ENCODE measurements at places on chromosomes 1 and 21.
A peak's percentile ranks its signal among the peaks of the same experiment; 100 is the strongest.

GRCh38 chr1:171902527-171902926 lies 61.2 kb downstream of the DNM3 start:
- no peak overlapping the region for H3K27ac ChIP-seq
- peaks cover 2% of the 10 kb centered on the region for H3K4me1 ChIP-seq
- peaks cover 24% of the 10 kb centered on the region for H3K27me3 ChIP-seq
- no peaks in the 10 kb centered on the region for H3K36me3 ChIP-seq

GRCh38 chr1:180234369-180235076 lies 4.5 kb downstream of the LHX4 start:
- no peak overlapping the region for H3K27ac ChIP-seq
- H3K4me1 ChIP-seq: peaks cover 13% of the 10 kb centered on the region

DNA sequence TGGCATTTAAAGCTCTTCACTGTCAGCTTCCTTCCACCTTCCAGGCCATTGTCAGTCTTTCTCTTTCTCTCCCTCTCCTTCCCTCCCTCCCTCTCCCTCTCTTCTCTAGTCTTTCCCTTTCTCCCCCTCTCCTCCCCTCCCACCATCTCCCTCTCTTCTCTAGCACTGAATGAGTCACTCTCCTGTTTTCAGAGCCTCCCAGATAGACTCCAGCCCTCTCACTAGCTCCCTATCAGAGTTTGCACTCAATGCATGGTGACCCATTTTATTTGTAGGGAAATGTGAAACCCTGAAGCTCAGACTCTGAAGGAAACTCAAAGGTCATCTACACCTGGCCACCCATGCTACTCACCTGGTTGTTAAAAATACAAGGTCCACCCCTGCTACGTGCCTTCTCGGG lies 4.4 kb upstream of the MATN1 start:
- DNase-seq: no peak
- H3K27ac ChIP-seq: no peak overlapping the region
- H3K4me3 ChIP-seq: no peak overlapping the region
- H3K36me3 ChIP-seq: no peaks in the 10 kb centered on the region

GRCh38 chr1:245412306-245412705 lies 257.5 kb downstream of the KIF26B start:
- H3K27ac ChIP-seq: no peak overlapping the region
- no peaks in the 10 kb centered on the region for H3K36me3 ChIP-seq
- no peak overlapping the region for H3K4me3 ChIP-seq

DNA sequence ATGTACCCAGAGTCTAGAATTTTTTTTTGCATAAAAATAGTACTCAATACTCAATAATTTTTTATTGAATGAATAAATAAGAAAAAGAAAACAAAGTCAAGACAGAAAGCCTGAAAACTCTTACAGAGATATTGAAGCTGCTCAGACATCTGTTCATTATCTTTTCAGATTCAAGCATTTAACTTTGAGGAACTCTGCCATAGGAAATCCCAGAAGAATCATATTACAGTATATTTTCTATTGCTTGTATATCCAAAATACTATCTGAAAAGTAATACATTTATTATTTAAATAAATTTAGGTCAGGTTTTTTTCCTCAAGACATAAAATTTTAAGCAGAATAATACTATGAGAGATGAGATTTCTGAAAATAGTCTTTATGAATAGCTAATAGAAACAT lies 755.9 kb upstream of the ADGRL4 start:
- no peak for DNase-seq
- no peaks in the 10 kb centered on the region for H3K27me3 ChIP-seq
- H3K4me3 ChIP-seq: no peak overlapping the region
- H3K36me3 ChIP-seq: no peaks in the 10 kb centered on the region
- no peaks in the 10 kb centered on the region for H3K4me1 ChIP-seq

- no peak overlapping the region for H3K27ac ChIP-seq
- H3K4me1 ChIP-seq: peaks cover 22% of the 10 kb centered on the region
- no peaks in the 10 kb centered on the region for H3K27me3 ChIP-seq
- no peak for DNase-seq
Measured at GRCh38 chr1:111142356-111142975, 2.4 kb downstream of the CEPT1 start.

GRCh38 chr1:46456411-46456963 lies 33.1 kb upstream of the DMBX1 start:
- no peaks in the 10 kb centered on the region for H3K36me3 ChIP-seq
- no peak overlapping the region for H3K27ac ChIP-seq
- no peak overlapping the region for H3K4me3 ChIP-seq
- H3K27me3 ChIP-seq: peaks cover 32% of the 10 kb centered on the region
- H3K4me1 ChIP-seq: no peaks in the 10 kb centered on the region
- no peak for DNase-seq

- H3K27me3 ChIP-seq: peaks cover 55% of the 10 kb centered on the region
- H3K4me3 ChIP-seq: no peak overlapping the region
- no peak for DNase-seq
- no peaks in the 10 kb centered on the region for H3K36me3 ChIP-seq
- no peak overlapping the region for H3K27ac ChIP-seq
- H3K4me1 ChIP-seq: peaks cover 12% of the 10 kb centered on the region
Measured at GRCh38 chr1:168134642-168135041, 2.1 kb downstream of the GPR161 start.

DNA sequence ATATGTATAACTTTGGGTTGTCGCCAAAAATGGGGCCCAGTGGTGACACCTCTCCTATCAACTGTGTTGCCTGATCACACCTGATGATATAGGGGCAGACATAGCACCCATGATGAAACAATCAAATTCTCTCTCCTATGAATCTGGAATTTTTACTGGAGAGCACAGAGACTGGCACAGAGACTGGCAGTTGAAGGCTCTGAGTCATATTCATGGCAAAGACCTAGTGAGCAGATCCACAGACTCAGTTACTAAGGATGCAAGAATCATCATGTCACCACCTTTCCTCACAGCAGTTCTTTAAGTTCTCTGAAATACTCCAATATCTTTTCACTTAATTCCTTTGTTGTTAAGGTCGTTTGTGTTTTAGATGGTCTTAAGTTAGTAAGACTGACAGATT lies 60.0 kb downstream of the APCS start:
- peaks cover 3% of the 10 kb centered on the region for H3K4me1 ChIP-seq
- H3K27me3 ChIP-seq: peaks cover 14% of the 10 kb centered on the region
- H3K36me3 ChIP-seq: peaks cover 5% of the 10 kb centered on the region

GRCh38 chr1:42845866-42846256 lies 552 bp upstream of the ZNF691 start:
- peak overlapping the region; percentile 99 for H3K4me3 ChIP-seq
- H3K4me1 ChIP-seq: peaks cover 27% of the 10 kb centered on the region
- DNase-seq: no peak
- H3K27me3 ChIP-seq: no peaks in the 10 kb centered on the region
- H3K27ac ChIP-seq: peak overlapping the region; percentile 78
- peaks cover 16% of the 10 kb centered on the region for H3K36me3 ChIP-seq

GRCh38 chr1:15557594-15557993 lies 27.3 kb downstream of the AGMAT start:
- H3K4me1 ChIP-seq: no peaks in the 10 kb centered on the region
- no peak overlapping the region for H3K27ac ChIP-seq
- no peak overlapping the region for H3K4me3 ChIP-seq
- no peak for DNase-seq
- H3K27me3 ChIP-seq: no peaks in the 10 kb centered on the region
- peaks cover 6% of the 10 kb centered on the region for H3K36me3 ChIP-seq

- H3K4me1 ChIP-seq: peaks cover 50% of the 10 kb centered on the region
- H3K27me3 ChIP-seq: no peaks in the 10 kb centered on the region
- peak overlapping the region; percentile 85 for H3K27ac ChIP-seq
- no peak for DNase-seq
- peak overlapping the region; percentile 46 for H3K4me3 ChIP-seq
Measured at GRCh38 chr1:37926038-37926924, 20.6 kb downstream of the INPP5B start.

GRCh38 chr1:181604482-181605249 lies 121.3 kb downstream of the CACNA1E start:
- H3K27me3 ChIP-seq: peaks cover 6% of the 10 kb centered on the region
- H3K27ac ChIP-seq: no peak overlapping the region
- H3K36me3 ChIP-seq: no peaks in the 10 kb centered on the region
- no peak for DNase-seq
- H3K4me1 ChIP-seq: no peaks in the 10 kb centered on the region
- no peak overlapping the region for H3K4me3 ChIP-seq

- DNase-seq: no peak
- no peak overlapping the region for H3K4me3 ChIP-seq
- H3K36me3 ChIP-seq: no peaks in the 10 kb centered on the region
- H3K27ac ChIP-seq: no peak overlapping the region
- no peaks in the 10 kb centered on the region for H3K27me3 ChIP-seq
Measured at GRCh38 chr1:237583270-237583669, 307.5 kb downstream of the ZP4 start.

GRCh38 chr1:222106377-222106776 lies 364.5 kb upstream of the DUSP10 start:
- H3K36me3 ChIP-seq: no peaks in the 10 kb centered on the region
- H3K27me3 ChIP-seq: peaks cover 7% of the 10 kb centered on the region
- no peaks in the 10 kb centered on the region for H3K4me1 ChIP-seq
- no peak for DNase-seq

DNA sequence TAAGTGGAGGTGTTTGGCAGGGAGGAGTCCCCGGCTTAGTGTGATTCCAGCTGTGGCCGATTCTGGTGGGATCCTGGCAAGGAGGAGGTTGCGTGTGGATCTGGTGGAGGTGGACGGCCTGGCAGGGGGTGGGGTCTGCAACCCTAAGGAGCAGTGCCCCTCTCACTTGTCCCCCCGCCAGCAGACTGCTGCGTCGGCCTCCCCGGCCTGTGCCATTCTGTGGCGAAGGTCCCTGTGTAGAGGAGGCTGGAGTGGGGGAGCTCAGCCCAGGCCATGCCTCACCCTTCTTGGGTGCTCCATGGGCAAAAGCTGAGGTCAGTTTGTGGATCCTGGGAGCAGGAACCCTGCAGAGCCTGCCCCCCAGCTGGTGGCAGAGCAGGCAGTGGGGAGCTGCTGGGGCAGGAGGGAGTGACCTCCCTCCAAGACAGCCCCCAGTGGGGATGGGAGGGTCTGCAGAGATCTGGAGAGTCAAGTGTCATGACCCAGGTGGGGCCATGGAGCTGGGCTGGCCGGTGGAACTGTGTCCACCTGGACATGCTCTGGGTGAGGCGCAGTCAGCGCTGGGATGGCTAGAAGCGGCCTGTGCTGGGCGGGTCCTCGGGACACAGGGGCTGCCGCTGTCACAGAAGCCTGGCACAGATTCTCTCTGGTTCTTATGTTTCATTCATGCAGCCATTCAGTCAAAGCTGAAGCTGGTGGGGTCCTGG lies 5.3 kb downstream of the MIB2 start:
- H3K27ac ChIP-seq: no peak overlapping the region
- no peak overlapping the region for H3K4me3 ChIP-seq
- H3K4me1 ChIP-seq: peaks cover 18% of the 10 kb centered on the region
- H3K36me3 ChIP-seq: no peaks in the 10 kb centered on the region

DNA sequence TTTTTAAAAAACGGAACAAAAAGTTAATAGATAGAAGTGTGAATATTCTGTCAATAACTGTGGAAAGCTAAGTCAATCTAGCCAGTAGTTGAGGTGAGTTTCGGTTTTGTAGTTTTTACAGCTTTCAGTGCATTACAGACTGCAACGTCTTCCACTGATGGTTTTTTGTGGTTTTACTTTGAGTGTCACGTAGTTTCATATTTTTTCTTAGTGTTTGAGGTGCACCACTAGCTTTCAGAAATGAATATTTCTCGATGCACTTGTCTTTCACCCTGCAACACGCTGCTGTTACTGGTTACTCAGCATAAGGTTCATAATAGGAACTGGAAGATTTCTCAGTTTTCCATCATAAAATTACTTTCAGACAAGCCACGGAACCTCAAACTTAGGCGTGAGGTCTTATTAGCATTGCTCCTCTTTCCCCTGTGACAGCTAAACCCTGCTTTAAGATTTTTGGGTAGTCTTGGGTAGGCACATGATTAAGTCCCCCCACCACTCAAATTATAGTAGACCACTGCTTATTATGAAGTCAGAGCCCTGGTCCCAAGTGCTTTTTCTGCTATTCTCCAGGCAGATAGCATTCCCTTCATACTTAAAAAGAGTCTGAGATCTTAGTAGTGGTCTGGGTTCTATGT lies 1412.7 kb downstream of the KCNT2 start:
- H3K4me3 ChIP-seq: peak overlapping the region; percentile 44
- H3K27me3 ChIP-seq: no peaks in the 10 kb centered on the region
- H3K27ac ChIP-seq: no peak overlapping the region
- no peaks in the 10 kb centered on the region for H3K4me1 ChIP-seq
- no peaks in the 10 kb centered on the region for H3K36me3 ChIP-seq

- H3K27me3 ChIP-seq: no peaks in the 10 kb centered on the region
- no peak overlapping the region for H3K4me3 ChIP-seq
- H3K27ac ChIP-seq: no peak overlapping the region
- H3K4me1 ChIP-seq: peaks cover 8% of the 10 kb centered on the region
- no peaks in the 10 kb centered on the region for H3K36me3 ChIP-seq
Measured at GRCh38 chr1:41566274-41566885, 81.9 kb upstream of the EDN2 start.

DNA sequence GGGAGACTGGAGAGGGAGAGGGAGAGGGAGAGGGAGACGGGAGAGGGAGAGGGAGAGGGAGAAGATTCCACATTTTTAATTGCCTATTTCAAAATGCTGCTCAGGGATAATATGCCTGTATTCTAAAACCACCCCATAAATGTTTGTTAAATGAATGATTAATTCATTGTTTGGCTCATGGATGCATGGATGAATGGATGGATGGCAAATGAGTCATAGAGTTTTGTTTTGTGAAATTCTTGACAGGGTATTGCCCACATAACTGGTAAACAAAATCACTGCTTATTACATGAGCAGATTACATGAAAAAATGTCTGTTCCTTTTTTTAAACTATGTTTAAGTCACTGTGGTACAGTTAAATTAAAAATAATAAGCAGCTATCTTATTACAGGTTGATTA lies 220.4 kb downstream of the ZP4 start:
- H3K4me1 ChIP-seq: no peaks in the 10 kb centered on the region
- no peak for DNase-seq
- H3K27ac ChIP-seq: no peak overlapping the region
- no peak overlapping the region for H3K4me3 ChIP-seq
- no peaks in the 10 kb centered on the region for H3K36me3 ChIP-seq
- H3K27me3 ChIP-seq: no peaks in the 10 kb centered on the region

DNA sequence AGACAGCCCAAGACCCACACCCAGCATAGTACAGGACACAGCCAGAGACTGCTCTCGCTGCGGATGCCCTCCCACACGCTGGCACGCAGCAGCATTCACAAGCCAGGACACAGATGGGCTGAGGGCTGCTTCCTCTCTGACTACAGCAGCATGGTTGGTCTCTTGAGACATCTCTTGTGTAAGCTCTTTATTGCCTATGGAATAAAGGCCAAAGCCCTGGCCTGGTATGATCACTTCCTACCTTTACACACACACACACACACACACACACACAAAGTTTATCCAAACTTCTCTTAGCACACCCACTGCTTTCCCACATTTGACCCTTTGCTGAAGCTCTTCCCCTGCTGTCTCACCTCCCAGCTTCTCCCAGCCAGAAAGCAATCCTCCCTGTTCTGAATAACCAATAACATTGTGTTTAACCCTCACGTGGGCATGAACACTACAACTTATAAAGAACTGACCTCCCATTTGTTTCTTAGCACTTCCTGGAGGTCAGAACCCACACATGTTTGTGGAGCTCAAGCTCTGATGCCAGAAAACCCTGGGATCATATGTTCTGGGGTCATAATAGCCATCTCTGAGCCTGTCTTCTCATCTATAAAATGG lies 1.2 kb upstream of the LUZP1 start:
- no peak for DNase-seq
- H3K4me1 ChIP-seq: peaks cover 36% of the 10 kb centered on the region
- H3K27ac ChIP-seq: peak overlapping the region; percentile 4
- H3K4me3 ChIP-seq: peak overlapping the region; percentile 96
- no peaks in the 10 kb centered on the region for H3K27me3 ChIP-seq
- H3K36me3 ChIP-seq: no peaks in the 10 kb centered on the region
